Activated CD4-positive, alpha-beta memory T cell treated with anti-CD3 and anti-CD28 coated beads, Interleukin-2, amount 10 ng/mL, durations not matched to agents 7 days and 5 days (primary cell): ENCODE measurements at places on chromosomes 4 and X. TPM values are rescaled to one million over a fixed set of nuclear protein-coding genes. Genes with fewer than 3 reads are reported as not detected.

ZNF674 gene
- 7.4 TPM for total RNA-seq

TNIP2 gene
- 58.4 TPM for total RNA-seq

DNA sequence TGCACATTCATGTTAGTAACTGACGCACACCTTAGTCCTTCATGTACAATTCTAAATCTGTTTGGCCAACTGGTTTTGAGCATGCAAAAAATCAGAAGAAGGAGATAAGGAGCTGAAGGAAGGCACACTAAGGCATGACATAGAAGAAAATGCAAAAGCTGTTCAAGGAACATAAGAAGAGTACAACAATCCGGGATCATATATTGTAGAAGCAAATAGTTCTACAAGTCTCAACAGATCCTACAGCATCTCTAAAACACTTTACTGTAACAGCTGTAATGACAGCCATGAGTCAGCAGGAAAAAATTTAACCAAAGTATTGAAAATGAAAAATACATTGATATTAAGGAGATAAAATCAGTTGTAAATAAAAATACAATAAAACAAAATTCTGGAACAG is 57.7 kb downstream of the KLHL13 start:
- no peak for DNase-seq

- peak; percentile 54 for DNase-seq
These were observed 4.7 kb downstream of the THAP9 start for GRCh38 chr4:82905205-82905604.

DNA sequence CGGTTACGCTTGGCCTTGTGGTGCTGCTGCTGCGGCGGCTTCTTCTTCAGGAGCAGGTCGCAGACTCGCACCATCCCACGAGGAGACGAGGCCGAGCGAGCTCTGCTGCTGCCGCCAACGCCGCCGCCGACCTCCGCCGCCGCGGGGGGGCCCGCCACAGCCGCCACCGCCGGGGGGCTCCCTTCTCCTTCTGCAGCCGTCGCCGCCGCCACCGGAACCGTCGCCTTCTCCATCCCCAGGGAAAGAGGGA is 237 bp downstream of the ANKRD17 start:
- no peak for DNase-seq

DNA sequence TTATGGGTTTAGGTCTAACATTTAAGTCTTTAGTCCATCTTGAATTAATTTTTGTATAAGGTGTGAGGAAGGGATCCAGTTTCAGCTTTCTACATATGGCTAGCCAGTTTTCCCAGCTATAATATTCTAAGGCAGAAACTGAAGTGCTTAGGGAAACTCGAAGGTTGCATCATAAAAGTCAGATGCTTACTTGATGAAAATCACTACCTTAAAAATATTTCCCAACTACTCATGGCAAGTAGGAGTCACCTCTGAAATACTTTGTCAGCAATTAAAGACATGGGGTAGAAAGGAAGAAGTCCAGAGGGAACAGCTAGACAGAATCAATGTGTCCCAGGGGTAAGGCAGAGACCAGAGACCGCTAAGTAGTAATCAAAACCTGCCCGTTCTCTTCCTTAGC is 6.3 kb upstream of the AP1S2 start:
- no peak for DNase-seq

SLC38A5 gene
- total RNA-seq, result 82.4 TPM

DNA sequence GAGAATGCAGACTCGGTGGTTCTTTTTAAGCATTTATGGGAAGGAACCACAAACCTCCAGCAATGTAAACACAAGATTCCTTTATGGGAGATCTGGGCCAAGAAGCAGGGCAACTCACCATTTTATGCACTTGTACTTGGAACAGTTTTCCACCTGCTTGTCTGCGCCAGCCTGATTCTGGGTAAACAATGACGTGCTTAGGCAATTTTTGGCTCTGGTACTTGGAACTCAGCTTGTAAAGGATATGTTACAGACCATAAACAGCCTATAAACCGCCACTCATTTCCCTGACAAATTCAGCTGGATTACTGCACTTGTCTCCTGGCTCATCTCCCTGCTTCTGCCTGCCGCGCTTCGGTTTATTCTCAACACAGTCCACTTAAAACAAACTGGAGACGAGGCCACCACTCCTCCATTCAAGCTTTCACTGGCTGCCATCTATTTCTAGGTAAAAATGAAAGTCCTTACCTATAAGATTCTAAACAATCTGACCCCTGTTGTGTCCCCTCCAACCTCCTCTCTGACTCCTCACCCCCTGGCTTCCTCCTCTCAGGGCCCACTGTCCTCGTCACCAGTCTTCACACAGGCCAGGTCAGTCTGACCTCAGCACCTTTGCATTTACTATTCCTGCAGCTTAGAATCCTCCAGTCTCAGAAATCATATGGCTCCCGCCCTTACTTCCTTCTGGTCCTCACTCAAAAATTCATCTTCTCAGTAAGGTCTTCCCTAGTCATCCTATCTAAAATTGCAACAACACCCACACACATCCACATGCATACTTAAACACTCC is 205.9 kb upstream of the GALNT7 start:
- no peak for DNase-seq

DNA sequence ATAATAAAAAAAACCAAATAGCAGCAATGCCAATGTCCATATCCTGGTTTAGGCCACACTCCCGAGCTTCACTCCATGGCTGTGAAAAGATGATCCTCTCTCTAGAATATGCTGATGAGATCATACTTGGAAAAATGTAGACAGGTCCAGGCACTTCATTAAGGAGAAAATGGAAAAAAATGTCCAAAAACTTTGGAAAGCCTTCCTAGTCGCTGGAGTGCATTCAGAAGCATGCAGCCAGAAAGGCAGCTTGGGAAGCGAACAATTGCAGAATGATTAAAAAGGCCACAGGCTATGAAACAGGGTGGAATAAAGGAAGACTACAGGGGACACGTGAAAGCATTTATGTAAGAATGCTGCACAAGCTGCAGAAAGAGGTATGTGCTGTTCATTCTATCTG is 165.6 kb upstream of the HCCS start:
- no peak for DNase-seq

CLCN4 gene
- total RNA-seq, result not detected

GRCh38 chrX:130085551-130086446 is 24.5 kb downstream of the ELF4 start:
- no peak for DNase-seq

NLGN4X gene
- not detected for total RNA-seq

- DNase-seq, result no peak
These were observed 39.9 kb downstream of the HTT start for GRCh38 chr4:3114377-3114776.

- DNase-seq, result peak; percentile 58
These were observed 58.6 kb upstream of the MCF2 start for GRCh38 chrX:139766545-139766983.

MAB21L2 gene
- total RNA-seq, result not detected

GRCh38 chr4:7107166-7107905 is 39.5 kb upstream of the GRPEL1 start:
- no peak for DNase-seq

GRCh38 chr4:7557456-7557855 is 122.7 kb upstream of the PSAPL1 start:
- DNase-seq, result no peak

SLC2A9 gene
- total RNA-seq, result 0.55 TPM

DNA sequence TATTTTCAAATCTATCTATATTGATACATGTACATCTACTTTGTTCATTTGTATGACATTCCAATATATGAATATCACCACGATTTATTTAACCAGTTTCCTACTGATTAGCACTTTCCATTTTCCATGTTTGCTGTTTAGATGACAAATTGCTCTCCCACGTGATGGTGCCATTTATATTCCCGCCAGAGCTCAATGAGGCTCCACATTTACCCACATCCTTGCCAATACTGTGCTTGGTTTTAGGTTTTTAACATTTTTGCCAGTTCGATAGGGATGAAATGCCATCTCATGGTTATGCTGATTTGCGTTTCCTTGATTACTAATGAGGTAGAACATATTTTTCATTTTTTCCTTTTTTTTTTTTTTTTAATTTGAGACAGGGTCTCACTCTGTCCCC is 86.7 kb upstream of the TRIM2 start:
- peak; percentile 7 for DNase-seq

GRCh38 chrX:17550011-17550410 is 175.0 kb downstream of the NHS start:
- no peak for DNase-seq

DNA sequence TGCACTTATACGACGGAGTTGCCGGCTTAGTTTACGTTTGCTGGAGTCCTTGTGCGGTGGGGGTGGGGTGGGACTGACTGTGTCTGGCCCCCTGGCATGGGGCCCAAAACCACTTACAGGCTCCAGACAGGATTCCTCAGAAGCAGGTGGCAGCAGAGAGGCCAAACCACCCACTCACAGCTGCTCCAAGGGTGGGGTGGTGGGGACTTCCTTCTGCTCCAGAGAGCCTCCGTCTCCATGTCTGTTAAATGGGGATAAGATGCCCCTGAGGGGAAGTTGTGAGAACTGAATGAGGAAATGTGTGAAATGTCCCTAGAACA is 36.7 kb downstream of the PSAPL1 start:
- no peak for DNase-seq

GRCh38 chr4:123750044-123750443 is 353.4 kb downstream of the SPRY1 start:
- no peak for DNase-seq

DNA sequence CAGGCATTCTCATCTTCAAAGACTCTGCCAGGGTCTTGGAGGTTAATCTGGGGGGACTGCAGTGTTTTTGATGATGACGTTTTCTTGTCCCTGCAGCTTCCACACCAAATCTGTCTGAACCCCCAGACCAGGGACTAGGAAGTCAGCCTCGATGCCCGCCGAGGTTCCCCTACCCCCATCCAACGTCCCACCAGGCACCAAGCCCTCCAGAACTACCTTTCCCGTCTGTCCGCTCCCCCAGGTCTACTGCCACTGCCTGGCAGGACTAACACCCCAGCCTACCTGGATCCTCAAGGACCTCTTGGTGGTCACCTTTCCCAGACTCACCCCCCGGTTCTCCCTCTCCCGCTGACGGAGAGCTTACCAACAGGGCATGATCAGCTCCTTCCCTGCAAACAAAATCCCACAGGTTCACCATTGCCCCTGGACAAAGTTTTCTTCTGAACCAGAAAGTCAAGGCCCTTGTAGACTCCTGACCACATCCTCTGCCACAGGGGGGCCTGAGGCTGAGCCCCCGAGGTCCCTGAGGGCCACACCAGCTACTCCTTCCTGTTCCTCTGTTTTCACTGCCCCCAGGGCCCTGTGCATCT is 40.9 kb downstream of the HMX1 start:
- no peak for DNase-seq
